ENCODE measurements at places on chromosomes 2 and 18.

GRCh38 chr2:39124746-39125057 is 3.9 kb upstream of the SOS1 start:
- no peak for DNase-seq

DNA sequence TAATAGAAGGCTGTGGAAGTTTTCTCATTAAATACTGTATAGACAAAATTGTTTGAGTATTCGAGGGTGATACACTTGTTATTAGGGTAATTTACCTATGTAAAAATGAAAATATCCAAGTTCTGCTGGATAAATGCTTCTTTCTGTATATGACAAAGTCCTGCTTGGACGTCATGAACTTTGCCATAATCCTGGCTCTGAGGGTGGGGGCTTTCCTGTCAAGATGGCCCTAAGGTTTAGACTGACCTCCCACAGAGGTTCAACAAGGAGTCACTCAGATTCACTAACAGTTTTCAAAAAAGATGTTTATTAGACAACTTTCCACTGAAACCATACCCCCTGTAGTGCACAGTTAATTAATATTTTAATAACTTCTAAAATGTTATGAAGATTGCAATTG is 52.5 kb upstream of the NABP1 start:
- DNase-seq, result no peak

DNA sequence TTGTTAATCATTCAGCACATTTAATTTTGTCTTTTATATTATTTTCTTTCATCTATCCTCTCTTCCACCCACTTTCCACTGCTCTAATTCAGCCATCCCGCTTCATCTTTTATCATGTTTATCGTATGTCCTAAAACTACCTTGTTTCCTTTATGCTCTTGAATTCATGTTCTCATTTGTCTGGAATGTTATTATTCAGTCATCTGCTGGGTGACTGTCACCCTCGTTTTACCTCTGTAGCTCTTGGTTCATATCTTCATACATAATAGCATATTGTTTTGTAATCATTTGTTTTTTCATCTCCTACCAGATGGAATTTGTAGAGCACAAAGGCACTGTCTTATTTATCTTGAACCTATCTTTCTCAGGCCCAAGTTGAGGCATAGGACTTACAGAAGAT is 37.0 kb downstream of the SMCHD1 start:
- no peak for DNase-seq

- no peak for DNase-seq
Observed at GRCh38 chr2:121993682-121994081, 238.2 kb downstream of the TSN start.

- no peak for DNase-seq
Observed at GRCh38 chr2:124248386-124248785, 223.3 kb downstream of the CNTNAP5 start.

- no peak for DNase-seq
Observed at GRCh38 chr2:218910741-218911140, 30.1 kb downstream of the WNT10A start.

GRCh38 chr2:230990899-230991150 is 5.1 kb upstream of the SPATA3 start:
- DNase-seq, result no peak

DNA sequence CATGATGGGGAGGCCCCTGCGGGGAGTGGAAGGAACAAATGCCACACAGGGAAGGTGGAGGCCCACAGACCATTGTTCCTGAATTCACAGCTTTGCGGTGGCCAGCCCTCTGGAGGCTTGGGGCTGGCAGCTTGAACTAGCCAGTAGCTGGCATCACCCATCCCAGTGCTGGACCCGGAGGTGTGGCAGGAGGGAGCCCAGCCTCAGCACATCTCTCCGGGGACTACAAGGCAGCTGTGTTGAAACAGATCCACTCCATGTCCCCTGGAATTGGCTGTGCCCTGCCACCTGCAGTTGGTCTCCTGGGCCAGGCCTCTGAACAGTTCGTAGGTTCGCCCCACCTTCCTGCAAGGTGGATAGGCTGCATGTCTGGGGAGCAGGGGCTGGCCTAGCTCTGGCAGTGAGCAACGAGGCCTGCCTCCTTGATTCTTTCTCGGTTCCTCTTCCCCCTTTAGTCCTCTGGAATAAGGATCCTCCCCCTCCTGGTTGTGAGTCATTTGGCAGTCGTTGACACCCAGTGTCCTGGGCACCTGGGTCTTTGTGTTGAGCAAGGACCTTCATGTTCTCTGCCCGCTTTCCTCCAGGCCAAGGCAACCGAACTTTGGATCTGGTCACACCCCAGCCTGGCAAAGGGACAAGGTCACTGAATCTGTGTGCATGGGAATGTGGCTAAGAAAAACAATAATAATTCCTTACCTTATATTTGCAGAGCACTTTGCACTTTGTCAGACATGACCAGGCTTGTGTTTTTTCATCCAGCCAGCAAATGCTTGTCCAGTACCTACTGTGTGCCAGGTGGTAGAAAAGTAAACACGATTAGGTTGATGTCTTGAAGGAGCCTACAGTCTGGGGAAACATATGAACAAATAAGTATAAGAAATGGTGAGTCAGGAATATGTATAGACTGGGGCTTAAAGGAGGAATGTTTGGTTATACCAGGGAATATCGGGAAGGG is 55.0 kb upstream of the MCFD2 start:
- DNase-seq, result peak; percentile 47

GRCh38 chr18:36757991-36758390 is 70.8 kb downstream of the TPGS2 start:
- peak; percentile 20 for DNase-seq

GRCh38 chr18:48724939-48725338 is 186.1 kb downstream of the CTIF start:
- no peak for DNase-seq

DNA sequence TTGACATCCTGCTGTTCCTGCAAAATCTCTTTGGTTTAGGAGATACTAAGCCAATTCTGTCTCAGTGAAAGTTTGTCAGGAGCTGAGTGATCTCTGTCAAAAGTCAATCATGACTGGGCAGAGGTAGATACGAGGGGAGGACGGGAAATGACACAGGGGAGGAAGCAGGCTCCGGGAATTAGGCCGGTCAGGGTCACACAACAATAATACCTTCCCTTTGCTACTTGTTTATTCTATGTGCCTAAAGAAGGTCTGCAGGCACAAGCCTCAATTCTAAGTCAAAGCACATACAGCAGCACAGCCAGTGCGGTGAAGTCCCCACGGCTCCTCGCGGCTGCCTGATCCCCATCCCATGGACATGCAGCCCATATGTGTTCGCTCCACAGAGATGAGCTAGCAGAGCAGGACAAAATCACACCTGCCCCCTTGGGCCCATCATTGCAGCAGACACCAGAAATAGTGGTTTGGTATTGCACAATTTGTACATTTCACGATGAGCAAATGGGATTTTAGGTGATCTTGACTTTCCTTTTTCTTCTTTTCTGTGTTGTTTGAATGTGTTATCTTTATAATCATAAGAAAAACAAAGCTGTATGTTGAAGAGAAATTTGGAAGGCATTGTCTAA is 141.4 kb downstream of the VAPA start:
- DNase-seq, result no peak

DNA sequence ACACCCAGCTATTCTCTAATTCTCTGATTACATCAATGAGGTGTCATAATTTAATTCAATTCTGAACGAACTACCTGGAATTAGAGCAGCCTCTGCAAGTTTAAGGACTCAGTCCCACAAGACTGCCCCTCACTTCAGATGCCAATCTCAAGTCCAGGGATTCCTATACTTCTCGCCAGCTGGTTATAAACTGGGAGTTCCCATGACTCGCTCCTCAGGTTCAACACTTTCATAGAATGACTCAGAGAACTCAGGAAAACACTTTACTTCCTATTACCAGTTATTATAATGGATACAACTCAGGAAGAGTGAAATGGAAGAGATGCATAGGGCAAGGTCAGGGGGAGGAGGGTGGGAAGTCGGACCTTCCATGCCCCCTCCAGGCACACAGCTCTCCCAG is 112.3 kb upstream of the ATP5MC3 start:
- no peak for DNase-seq

DNA sequence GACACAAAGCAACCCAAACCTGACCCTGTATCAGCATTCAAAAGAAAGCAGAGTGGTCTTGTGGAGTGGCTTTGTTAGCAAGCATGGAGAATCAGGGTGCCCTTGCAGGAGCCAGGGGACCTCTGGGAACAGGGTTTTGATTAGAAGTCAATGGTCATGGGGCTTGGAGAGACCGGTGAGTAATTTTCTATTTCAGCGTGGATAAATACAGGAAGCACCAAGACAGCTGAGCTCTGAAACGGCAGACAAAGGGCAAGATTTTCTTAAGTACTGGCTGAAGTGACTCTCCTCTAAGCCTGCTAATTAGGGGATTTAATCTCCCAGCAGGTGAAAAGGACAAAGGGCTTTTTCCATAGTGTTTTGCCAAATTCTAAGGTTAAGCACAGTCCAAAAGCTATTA is 78.0 kb upstream of the GAREM1 start:
- DNase-seq, result no peak

- DNase-seq, result no peak
Observed at GRCh38 chr2:101818531-101819451, 121.3 kb downstream of the MAP4K4 start.

GRCh38 chr18:62045316-62045715 is 141.5 kb downstream of the PIGN start:
- DNase-seq, result no peak

DNA sequence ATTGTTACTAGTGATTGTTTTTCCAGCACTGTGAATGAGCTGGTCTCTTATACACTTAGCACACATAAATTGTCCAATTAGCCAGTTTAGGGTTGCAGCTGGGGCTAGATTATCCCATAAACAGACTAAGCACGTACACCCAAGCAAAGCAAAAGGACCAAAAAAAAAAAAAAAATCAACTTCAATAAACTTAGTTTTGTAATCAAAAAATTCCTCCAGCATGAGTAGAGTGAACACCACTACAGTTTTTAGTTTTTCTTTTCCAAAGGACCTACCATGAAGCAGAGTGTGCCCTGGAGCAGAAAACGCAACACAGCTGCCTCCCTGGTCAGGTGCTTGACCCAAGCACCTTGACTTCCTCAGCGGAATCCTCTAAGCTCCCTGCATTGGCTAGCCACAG is 249.4 kb upstream of the SLC14A2 start:
- DNase-seq, result no peak

DNA sequence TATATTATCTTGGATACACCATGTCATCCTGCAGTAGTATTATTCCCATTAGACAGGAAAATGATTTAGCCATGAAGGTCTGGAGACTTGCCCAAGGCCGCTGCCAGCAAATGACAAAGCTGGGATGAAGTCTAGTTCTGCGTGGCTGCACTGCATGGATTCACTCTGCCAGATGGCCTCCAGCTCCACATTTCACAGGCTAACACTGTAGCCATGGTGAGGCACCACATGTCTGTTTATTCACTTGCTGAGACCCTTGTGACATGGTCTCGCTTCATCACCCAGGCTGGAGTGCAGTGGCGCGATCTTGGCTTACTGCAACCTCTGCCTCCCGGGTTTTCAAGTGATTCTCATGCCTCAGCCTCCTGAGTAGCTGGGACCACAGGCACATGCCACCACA is 31.5 kb upstream of the SCG2 start:
- DNase-seq, result no peak

DNA sequence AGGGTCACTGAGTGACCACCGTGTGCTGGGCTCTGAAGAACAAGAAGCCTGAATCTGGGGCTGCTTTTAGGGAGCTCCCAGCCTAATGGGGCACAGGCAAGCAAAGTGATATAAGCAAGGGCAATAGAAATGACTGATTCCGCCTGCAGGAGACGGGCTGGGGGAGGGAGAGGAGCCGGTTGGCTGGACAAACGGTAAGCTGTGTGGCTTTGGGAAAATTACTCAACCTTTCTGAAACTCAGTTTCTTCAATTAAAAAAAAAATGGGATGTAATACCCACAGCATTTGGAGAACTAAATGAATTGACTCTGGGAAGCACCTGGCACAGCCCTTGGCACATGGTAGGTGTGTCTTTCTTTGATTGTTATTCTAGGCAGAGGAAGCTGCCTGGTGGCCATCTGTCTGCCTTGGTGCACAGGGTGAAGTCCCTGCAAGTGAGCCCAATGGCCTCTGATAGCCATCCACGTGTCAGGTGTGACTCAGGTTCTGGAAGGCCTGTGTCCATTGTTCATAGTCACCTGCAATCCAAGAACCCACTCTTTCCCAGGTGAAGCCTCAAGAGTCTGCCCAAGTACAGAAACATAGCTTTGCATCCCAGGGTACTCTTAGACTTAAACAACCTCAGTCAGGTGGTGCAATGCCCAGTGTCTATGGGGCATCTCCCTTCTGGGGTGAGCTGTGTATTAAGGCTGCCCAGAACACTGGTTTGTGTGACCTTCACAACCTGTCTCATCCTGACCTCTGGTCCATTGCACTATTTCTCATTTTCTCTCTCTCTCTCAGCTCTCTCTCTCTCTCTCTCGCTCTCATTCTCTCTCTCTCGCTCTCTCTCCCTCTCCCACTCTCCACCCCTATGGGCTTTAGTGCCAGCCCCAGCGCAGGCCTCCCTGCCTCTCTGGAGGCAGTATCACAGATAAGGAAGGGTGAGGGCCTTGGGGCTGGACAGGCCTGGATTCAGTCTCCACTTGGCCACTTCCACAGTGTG is 30.0 kb upstream of the NTSR2 start:
- DNase-seq, result no peak

DNA sequence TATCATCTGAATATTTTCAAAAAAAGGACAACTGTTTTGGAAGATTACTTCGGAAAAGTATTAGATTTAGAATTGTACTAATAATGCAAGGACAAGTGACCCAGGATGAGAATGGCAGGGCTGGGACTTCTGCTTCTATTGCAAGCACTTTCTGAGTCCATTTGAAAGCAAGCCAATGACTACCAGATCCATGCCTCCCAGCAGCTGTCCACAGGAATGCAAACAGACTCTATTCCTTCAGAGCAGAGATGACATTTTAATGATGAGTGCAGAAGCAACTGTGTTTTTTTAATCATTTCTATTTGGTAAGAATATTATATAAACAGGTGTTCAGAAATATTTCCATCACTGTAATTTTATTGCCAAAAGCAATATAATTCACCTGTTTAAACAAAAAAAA is 456.7 kb downstream of the SOX11 start:
- DNase-seq, result no peak

DNA sequence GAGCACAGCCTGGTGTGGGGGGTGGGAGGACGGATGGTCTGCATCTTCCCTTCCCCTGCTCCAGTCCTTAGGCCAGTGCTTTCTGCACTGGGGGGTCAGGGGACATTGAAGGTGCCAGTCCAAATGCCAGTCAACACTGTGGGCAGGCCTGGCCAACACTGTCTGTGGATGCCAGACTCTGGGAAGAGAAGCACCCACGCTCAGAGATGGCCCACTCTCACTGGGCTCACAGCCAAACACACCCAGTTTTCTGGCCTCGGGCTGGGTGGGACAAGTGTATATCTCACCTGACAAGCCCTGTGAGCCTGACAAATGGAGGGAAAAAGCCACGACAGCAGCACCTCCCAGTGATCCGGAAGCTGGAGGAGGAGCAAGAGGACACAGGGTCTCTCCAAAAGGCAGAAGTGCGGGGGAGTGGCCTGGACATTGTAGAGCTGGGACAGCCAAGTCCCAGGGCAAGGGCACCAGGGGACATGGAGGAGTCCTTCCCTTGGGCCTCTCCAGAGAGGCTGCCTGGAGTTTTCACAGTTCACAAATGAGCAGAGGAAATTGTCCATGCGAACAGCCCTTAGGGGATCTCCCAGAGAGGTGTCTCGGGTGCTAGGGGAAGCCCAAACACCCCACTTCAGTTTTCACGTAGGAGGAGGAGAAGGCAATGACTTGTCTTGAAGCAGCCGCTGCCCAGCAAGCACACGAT is 79.3 kb downstream of the SDC1 start:
- DNase-seq, result no peak

GRCh38 chr2:9951522-9952285 is at the start of gene GRHL1:
Gene GRHL1, plus strand, starts transcription at chr2:9951693. Its CDS starts 141 bp downstream, at chr2:9951834.
- peak; percentile 54 for DNase-seq
